ENCODE measurements at places on chromosomes 13 and 19. TPM values are rescaled to one million over a fixed set of nuclear protein-coding genes. Genes with fewer than 3 reads are reported as not detected.

The RNF225 gene
- not detected for total RNA-seq

The SIGLEC5 gene
- not detected for total RNA-seq

The TMEM59L gene
- total RNA-seq = not detected

- DNase-seq = no peak
Observed at GRCh38 chr19:45687599-45687998, 4.2 kb downstream of the SNRPD2 start.

DNA sequence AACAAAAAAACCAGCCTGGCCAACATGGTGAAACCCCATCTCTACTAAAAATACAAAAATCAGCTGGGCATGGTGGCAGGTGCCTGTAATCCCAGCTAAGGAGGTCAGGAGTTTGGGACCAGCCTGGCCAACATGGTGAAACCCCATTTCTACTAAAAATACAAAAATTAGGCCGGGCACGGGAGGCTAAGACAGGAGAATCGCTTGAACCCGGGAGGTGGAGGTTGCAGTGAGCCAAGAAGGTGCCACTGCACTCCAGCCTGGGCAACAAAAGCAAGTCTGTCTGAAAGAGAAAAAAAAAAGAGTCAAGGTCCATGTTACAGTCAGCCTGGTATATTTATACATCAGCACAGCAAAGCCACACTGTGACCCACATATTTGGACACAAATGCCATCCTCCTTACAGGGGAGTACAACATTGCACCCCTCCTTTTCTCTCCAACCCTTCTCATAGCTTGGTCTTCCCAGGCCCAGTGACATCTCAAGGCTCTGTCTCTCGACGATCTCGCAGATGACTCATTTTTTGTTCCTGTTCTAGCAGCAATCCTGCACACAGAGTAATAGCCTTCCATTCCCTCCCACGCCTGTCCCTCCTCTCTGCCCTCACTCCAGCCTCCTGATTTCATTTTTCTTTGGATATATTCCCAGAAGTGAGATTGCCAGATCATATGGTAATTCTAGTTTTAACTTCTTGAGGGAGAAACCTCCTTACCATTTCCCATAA is 21.0 kb upstream of the DPP9 start:
- DNase-seq = no peak

GRCh38 chr13:114115191-114115671 is 17.2 kb downstream of the RASA3 start:
- DNase-seq = no peak

DNA sequence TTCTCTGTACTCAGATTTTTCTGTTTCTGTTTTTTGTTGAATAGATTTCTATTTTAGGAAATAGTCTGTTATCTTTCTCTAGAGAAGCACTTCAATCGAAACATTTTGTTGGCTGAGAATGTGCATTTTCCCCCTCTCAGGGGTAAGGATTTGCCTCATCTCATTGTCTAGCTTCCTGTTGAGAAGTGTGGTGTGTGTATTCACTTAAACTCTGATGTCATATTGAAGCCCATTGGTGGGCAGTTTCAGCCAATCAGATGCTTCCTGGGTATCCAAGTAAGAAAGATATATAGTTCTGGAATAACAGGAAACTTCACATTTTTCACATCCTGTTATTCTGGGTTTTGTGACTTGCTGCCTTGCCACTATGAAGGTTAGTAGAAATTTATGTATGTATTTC is 87.6 kb downstream of the ARHGEF7 start:
- DNase-seq = peak; percentile 37

DNA sequence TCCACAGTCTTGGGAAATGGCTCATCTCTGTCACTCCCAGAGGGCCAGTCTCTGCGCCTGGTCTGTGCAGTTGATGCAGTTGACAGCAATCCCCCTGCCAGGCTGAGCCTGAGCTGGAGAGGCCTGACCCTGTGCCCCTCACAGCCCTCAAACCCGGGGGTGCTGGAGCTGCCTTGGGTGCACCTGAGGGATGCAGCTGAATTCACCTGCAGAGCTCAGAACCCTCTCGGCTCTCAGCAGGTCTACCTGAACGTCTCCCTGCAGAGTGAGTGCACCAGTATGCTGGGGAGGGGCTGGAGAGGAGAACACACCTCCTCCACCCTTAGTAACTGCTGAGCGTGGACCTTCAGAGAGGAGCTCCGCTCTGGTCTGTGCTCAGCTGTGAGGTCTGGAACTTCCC is 2.3 kb downstream of the SIGLEC9 start:
- no peak for DNase-seq

DNA sequence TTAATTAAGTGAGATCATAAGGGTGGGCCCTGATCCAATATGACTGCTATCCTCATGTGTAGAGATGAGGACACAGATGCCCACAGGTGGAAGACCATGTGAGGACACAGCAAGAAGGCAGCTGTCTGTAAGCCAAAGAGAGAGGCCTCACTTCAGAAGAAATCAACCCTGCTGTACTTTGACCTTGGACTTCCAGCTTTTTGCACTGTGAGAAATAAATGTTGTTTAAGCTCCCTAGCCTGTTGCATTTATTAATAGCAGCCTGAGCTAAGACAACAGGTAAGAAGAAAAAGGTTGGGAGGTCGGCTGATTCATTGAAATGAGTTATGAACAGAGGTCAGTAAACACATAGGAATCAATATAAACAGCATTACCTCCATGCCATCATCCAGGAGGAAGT is 14.8 kb downstream of the PARP4 start:
- no peak for DNase-seq

Data from CD4-positive, alpha-beta memory T cell (primary cell).